ENCODE measurements at places on chromosomes 12 and 14.

DNA sequence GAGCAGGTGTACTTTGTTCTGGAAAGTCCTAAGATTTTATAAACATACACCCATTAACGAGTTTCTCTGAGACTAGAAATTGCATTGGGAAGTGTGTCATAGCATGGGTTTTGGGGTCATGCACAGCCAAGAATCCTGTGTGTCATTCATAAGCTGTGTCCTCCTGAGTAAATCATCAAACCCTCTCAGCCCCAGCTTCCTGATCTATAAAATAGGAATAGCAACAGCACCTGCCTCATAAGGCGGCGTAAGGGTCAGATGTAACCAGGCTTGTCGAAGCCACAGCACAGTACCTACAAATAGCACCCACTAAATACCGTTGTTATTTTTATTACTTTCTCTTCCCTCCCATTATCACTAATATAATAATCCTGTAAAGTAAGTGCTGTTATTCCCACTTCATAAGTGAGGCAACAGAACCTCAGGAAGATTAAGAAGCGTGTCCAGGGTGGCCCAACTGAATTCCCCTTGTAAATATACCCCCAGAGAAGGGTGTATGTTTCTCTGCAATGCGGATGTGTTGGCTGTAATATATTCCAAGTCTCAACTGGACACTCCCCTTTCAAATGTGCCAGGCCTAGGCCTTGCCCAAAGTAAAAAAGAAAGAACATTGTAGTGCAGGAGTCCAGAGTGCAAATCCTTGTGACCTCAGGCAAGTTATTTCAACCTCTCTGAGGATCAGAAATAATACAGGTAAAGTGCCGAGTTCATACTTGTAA, 188.3 kb upstream of the BCL2L14 start:
- DNase-seq = no peak

DNA sequence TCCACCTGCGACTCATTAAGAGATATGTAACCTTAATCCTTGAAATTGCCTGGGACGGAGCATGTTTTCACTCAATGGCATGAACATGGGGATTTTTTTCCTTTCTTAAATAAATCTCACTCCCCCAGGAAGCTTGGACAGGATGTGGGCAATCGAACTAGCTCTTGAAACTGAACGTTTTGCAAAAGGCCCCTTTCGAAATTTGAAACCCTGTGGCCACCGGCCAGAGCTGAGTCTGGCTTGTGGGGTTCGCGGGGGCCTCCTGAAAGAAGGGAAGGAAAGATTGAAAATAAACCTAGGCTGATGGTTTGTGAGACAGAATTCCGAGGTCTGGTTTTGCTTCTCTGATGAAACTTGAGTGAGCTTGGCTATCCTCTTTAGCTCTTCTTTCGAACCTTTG, 101.4 kb upstream of the RTL1 start:
- no peak for DNase-seq

- no peak for DNase-seq
These were observed 121.9 kb upstream of the ATF1 start for GRCh38 chr12:50642035-50642451.

DNA sequence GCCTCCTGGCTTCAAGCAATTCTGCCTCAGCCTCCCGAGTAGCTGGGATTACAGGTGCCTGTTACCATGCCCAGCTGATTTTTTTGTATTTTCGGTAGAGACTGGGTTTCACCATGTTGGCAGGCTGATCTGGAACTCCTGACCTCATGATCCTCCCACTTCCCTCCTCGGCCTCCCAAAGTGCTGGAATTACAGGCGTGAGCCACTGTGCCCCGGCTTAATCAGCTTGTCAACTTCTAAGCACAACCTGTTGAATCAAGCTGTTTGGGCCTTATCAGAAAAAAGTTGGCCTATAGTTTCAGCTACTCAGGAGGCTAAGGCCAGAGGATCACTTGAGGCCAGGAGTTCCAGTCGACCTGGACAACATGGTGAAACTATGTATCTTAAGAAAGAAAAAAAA, 7.9 kb downstream of the MARK3 start:
- DNase-seq = no peak

- peak; percentile 61 for DNase-seq
These were observed 9.6 kb upstream of the FLVCR2 start for GRCh38 chr14:75568791-75569190.

GRCh38 chr12:31727192-31727591, 1.6 kb downstream of the AMN1 start:
- no peak for DNase-seq

- DNase-seq = no peak
These were observed 5.4 kb downstream of the LMO3 start for GRCh38 chr12:16600525-16600924.

GRCh38 chr12:59304077-59304721, 291.6 kb upstream of the SLC16A7 start:
- no peak for DNase-seq

DNA sequence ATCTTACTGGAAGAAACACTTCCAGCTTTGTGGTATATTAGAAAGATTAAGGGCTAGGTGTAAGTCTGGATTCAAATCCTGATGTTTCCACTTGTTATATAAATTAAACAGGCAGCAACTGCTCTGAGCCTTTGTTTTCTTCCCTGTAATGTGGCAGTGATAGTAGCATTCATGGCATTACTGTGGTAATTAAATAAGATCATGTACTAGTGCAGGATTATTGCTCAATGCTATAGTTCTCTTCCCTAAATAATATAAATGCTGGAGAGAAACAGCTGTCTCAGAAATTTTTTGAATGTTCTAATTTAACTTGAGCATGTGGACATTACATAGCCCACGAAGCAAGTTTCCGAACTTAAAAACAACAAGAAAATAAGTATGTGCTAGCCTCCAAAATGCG, 5.4 kb downstream of the TMEM117 start:
- DNase-seq = no peak

- no peak for DNase-seq
These were observed 349.2 kb downstream of the BCAT1 start for GRCh38 chr12:24599736-24600135.

DNA sequence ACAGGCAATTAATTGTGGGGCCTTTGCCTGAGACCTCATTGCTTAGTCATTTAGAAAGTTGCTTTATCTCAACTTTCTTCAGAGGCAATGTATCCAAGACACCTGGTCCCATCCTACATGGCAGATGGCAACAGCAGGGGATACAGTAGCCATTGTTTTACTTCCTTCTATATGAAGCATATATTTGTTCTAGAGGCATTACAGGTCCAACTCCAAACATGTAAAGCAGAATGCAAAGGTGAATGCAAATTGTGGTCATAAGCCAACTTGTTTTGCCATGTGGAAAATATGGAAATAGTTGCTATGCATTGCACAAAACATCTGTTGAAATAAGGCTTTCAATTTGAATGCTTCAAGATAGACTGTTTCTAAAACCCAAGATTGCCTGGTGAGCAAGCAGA, 109.8 kb upstream of the BCAT1 start:
- no peak for DNase-seq

- no peak for DNase-seq
These were observed 64.5 kb downstream of the AMN start for GRCh38 chr14:102986810-102987579.

DNA sequence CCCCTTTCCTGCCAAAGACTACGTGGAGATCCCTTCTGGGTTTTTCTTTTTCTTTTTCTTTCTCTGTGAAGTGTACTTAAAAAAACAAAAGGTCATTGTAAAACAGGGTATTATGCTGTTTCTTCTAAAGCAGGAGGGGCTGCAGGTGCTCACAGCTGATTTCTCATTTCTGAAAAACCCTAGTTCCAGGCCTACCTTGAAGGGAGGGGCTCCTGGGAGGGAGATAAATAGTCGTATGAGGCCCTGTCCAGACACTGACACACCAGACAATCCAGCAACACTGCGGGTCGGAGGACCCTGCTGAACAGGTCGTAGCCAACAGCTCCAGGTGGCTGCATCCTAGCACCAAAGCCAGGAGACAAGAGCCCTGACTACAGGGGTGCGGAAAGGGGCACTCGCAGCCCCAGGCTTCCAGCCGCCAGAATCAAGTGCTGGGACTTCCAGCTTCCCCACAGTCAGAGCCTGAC, 41.1 kb downstream of the PSMA6 start:
- DNase-seq = no peak

DNA sequence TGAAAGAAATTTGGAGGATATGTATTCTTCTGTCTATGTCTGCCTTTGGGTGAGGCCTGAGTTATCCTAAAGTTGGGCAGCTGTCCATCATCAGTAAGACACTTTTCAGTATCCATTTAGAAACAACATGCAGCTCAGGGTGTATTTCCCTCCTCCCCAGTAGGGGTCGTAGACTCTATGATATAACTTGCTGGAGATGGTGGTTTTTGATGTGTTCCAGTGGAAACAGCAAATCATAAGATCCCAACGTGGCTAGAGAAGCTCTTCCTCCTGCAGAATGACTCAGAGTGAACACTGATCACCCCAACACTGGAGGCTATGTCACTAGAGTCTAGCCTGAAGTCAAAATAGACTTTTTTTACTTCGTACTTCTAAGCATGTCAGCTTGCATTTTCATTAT, 331.6 kb upstream of the STXBP6 start:
- DNase-seq = no peak

DNA sequence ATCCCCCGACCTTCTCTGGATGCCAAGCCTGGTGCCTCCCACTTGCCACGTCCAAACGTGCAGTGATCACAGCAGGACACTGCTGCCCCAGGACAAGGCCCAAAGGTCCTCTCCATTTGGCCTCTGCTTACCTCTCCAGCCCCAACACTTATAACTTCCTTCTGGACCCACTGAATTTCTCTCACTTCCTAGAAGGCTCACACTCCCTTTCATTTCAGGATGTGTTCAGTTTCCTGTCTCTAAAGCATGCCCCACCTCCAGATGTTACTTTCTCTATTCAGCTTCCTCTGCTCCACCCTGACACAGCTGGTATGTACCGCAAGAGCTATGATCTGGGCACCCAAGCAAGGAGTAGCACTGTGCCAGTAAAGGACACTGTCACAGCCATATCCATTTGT, 33.0 kb downstream of the CDKL1 start:
- peak; percentile 19 for DNase-seq

DNA sequence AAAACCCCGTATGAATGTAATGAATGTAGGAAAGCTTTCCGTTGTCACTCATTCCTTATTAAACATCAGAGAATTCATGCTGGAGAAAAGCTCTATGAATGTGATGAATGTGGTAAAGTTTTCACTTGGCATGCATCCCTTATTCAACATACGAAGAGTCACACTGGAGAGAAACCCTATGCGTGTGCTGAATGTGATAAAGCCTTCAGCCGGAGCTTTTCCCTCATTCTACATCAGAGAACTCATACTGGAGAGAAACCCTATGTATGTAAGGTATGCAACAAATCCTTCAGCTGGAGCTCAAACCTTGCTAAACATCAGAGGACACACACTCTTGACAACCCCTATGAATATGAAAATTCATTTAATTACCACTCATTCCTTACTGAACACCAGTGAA, 23.8 kb downstream of the ZNF891 start:
- no peak for DNase-seq

GRCh38 chr14:30443368-30444007, 115.5 kb upstream of the G2E3 start:
- no peak for DNase-seq

- DNase-seq = no peak
These were observed 7.0 kb downstream of the DUSP16 start for GRCh38 chr12:12555656-12556055.

DNA sequence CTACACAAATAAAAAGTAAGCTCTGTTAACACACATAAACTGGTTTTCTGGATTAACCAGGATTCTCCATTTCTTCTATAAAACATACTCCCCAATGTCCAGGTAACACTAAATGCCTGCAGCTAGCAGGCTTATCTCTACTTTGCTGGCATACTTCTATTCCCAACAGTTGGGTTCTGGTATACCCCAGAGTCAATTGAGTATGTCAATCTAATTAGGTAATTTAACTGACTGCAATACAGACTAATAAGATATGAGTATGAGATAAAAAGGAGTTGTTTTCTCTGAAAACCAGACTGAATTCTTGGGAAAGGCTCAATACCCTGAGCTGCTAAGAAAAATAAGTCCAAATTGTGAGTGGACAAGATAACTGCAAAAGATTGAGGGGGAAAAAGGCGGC, 9.4 kb upstream of the NT5DC3 start:
- DNase-seq = no peak

DNA sequence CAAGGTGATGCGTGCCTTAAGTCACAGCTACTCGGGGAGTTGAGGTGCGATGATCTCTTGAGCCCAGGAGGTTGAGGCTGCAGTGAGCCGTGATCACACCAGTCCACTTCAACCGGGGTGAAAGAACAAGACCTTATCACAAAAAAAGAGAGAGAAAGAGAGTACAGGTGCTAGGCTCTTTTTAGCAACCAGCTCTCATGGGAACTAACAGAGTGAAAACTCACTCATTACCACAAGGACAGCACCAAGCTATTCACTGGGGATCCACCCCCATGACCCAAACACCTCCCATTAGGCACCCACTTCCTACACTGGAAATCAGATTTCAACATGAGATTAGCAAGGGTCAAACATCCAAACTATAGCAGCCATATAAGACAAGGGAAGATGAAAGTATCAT, 164.2 kb downstream of the NDUFA12 start:
- no peak for DNase-seq

GRCh38 chr12:58491306-58491705, 429.0 kb downstream of the LRIG3 start:
- no peak for DNase-seq

DNA sequence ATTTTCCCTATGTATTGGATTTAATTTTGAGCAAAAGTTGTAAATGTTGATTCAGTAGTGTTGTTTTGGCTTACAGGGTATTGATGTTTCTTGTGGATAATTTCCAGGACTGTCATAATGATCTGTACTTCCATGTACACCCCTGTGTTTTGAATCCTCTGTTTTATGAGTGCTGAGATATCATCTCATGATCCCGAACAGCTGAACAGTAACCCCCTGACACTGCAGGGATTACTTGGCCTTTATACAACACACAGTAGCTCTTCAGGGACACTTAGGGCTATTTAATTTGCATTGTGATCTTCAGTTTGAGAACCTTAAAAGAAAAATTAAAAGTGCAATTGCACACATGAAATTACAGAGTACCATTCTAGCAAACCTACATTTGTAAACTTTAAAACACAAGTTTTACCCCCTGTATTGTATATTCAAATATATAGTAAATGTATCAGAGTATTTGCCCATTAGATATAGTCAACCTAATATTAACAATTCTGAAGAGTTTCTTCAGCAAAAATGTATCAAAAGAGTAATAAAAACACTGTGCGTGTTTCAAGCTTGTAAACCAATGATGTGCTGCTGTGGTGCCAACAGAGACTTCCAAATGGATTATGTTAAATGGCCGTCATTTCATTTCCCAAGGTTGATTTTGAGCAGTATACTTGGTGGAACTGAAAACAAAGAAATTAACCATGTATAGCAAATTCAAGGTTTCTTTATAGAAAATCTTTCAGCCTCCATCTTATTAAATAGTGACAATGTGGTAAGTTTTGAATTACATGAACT, 27.9 kb upstream of the MYF6 start:
- DNase-seq = no peak

DNA sequence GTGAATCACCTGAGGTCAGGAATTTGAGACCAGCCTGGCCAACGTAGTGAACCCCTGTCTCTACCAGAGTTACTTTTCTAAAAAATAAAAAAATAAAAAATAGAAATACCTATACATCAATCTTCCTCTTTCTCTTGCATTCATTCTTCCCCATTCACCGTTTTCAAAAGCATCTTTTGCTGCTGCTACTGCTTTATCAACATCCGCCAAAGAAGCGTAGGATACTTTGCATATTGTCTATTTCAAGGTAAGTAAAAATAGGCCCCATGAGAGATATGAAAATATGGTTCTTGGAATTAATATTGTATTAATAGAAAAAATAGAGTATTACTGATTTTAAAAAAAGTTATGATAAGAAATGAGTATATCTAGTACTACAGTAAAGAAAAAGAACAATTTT, 32.3 kb downstream of the ALDH1L2 start:
- DNase-seq = no peak

Measured in stimulated activated CD4-positive, alpha-beta T cell treated with anti-CD3 and anti-CD28 coated beads, Interleukin-2, amount 100 ng/mL, for 24 hours (primary cell).